ENCODE measurements at places on chromosomes 2 and 18. TPM values are rescaled to one million over a fixed set of nuclear protein-coding genes. Genes with fewer than 3 reads are reported as not detected.

GRCh38 chr18:22702806-22703205 lies 230.3 kb upstream of the RBBP8 start:
- H3K4me1 ChIP-seq: peaks cover 12% of the 10 kb centered on the region
- no peak overlapping the region for H3K4me3 ChIP-seq
- no peak for DNase-seq
- no peak overlapping the region for H3K27ac ChIP-seq

Gene SLC14A1
- total RNA-seq: 0.36 TPM

Gene WIPF1
- total RNA-seq: 62.8 TPM

Gene POMC
- total RNA-seq: 0.64 TPM

DNA sequence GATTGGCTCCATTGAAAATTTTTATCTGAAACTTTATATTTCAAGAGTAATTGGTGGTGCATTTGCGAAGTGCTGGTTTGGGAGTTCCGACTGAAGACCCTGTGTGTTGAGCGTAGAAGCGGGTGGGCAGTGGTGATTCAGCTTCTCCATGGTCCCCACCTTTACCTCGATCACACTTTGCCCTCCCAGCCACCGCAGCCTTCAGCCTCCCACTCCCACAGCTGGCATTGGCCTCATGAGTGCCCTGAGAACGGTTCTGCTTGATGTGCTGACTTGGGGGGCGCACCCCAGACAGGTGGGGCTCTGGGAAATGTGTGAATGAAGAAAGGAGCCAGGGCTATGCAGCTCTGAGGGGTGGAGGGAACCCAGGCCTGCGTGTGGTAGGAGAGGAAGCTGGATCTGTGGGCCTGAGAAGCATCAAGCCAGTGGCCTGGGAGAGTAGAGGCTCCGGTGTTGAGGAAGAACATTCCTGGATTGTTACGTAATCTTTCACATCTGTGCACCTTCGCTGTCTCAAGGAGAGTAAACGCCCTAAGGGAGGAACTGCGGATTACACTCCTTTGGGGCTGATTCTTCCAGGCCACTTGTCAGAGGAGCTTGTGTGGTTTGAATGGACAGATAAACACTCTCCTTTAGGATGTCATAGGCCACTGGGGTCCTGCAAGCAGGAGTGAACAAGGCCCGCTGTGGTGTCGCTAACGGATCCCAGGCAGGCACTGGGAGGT lies 83.8 kb downstream of the NPAS2 start:
- H3K36me3 ChIP-seq: peaks cover 67% of the 10 kb centered on the region
- DNase-seq: no peak
- H3K27ac ChIP-seq: peak overlapping the region; percentile 67
- peaks cover 62% of the 10 kb centered on the region for H3K4me1 ChIP-seq

Gene MAP3K19
- total RNA-seq: not detected

Gene TPO
- total RNA-seq: 0.41 TPM

DNA sequence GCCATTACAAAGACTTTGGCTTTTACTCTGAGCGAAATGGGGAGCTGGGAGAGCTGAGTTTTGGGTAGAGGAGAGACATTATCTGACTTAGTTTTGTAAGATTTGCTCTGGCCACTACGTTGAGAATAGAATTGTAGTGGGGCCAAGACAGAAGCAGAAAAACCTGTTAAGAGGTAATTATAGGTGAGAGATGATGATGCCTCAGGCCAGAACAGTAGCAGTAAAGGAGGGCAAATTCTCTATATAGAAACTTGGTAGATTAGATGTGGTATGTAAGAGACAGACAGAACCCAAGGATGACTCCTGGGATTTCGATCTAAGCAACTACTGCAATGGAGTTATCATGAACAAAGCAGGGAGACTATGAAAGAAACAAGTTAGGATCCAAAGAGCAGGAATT lies 17.4 kb upstream of the CREB1 start:
- no peak overlapping the region for H3K27ac ChIP-seq
- H3K36me3 ChIP-seq: no peaks in the 10 kb centered on the region
- H3K27me3 ChIP-seq: no peaks in the 10 kb centered on the region
- H3K4me1 ChIP-seq: no peaks in the 10 kb centered on the region
- H3K4me3 ChIP-seq: no peak overlapping the region

Gene FAM228B
- 21.3 TPM for total RNA-seq

Gene DNER
- 0.15 TPM for total RNA-seq

Gene STARD6
- 0.54 TPM for total RNA-seq

DNA sequence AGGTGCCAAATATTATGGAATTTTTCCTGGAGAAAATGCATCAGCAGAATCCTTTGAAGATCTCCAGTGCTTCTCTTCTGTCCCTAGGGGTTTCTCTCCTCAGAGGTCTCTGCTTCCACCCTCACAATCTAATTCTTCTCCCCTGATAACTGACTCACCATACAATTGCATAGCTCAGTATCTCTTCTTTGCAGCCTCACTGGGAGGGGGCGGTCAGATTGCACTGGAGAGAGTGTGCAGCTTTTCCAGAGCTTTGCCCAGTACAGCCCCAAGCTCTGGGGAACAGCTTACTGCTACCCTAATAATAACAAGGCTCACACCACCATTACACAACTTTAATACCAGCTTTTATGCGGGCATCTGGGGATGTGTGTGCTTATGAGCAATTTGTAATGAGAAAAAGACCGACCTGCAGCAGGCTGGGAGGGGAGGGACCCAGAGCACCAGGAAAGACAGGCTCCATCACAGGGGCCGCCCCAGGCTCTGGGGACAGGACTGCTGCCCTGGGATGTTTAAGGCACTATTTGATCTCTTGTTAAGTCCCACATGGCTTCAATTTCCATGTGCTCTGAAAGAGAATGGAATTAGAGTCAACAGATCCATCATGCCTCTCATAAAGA lies 276.6 kb upstream of the SIX2 start:
- peaks cover 2% of the 10 kb centered on the region for H3K27me3 ChIP-seq
- no peak for DNase-seq
- H3K27ac ChIP-seq: no peak overlapping the region
- no peaks in the 10 kb centered on the region for H3K36me3 ChIP-seq
- H3K4me1 ChIP-seq: no peaks in the 10 kb centered on the region

Gene UGT1A3
- not detected for total RNA-seq

DNA sequence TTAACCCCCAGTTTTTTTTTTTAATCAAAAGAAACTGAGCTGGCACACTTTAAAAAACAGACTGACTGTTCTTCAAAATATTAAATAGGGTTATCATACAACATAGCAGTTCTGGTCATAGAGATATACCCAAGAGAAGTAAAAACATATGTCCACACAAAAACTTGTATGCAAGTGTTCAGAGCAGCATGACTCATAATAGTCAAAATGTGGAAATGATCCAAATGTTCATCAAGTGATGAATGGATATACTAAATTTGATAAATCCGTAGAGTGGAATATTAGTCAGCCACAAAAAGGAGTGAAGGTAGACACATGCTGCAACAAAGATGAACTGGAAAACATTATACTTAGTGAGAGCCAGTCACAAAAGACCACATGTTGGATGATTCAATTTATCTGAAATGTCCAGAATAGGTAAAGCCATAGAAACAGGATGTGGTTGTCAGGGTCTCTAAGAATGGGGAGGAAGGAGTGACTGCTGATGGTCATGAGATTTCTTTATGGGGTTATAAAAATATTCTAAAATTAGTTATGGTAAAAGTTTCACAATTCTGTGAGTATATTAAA lies 5.1 kb downstream of the SMIM21 start:
- peaks cover 5% of the 10 kb centered on the region for H3K4me1 ChIP-seq
- H3K27ac ChIP-seq: no peak overlapping the region
- no peak overlapping the region for H3K4me3 ChIP-seq
- H3K36me3 ChIP-seq: peaks cover 5% of the 10 kb centered on the region
- no peaks in the 10 kb centered on the region for H3K27me3 ChIP-seq
- DNase-seq: no peak

- no peak for DNase-seq
- H3K4me3 ChIP-seq: no peak overlapping the region
- H3K36me3 ChIP-seq: no peaks in the 10 kb centered on the region
- H3K27me3 ChIP-seq: peaks cover 4% of the 10 kb centered on the region
Measured at GRCh38 chr18:48956356-48956755, 5.6 kb upstream of the SMAD7 start.

- H3K27ac ChIP-seq: no peak overlapping the region
- no peak for DNase-seq
Measured at GRCh38 chr2:27828305-27828704, 56.8 kb downstream of the MRPL33 start.

Gene FAP
- not detected for total RNA-seq

DNA sequence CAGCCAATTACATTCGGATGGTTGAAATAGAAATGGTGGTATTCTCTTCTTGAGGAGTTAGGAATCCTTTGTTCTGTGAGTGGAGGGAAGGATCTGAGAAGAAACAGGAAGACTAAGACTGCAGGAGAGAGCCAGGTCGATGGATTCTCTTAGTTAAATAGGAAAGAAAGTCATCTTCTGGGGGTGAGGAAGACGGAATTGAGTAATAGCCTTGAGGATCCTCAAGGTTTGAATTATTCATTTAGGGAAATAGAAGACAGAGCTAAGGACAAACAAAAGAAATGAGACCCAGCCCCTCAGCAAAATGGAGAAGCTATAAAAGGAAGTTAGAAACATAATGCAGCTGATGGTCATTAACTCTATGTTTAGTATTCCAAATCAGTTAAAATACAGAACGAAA lies 1.8 kb downstream of the LAPTM4A start:
- H3K27me3 ChIP-seq: peaks cover 4% of the 10 kb centered on the region
- no peak overlapping the region for H3K27ac ChIP-seq
- H3K4me3 ChIP-seq: no peak overlapping the region
- DNase-seq: no peak

- H3K27me3 ChIP-seq: no peaks in the 10 kb centered on the region
- H3K4me1 ChIP-seq: no peaks in the 10 kb centered on the region
- no peak overlapping the region for H3K4me3 ChIP-seq
- DNase-seq: peak; percentile 26
- H3K27ac ChIP-seq: peak overlapping the region; percentile 5
Measured at GRCh38 chr2:209872675-209873074, 101.0 kb downstream of the UNC80 start.
